ENCODE measurements at places on chromosomes 5 and 9.
A peak's percentile ranks its signal among the peaks of the same experiment; 100 is the strongest.

- DNase-seq = no peak
Observed at GRCh38 chr5:149071756-149072155, 8.9 kb upstream of the SH3TC2 start.

DNA sequence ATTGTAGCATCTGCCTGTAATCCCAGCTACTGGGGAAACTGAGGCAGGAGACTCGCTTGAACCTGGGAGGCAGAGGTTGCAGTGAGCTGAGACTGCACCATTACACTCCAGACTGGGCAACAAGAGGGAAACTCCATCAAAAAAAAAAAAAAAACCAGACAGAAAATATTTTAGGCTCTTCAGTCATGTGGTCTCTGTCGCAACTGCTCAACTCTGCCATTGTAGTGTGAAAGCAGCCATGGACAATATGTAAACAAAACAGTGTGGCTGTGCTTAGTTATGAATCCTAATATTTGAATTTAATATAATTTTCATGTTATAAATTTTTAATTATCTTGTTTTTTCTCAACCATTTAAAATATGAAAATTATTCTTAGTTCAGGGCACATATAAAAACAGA, 38.4 kb downstream of the ZFAND5 start:
- DNase-seq = no peak

DNA sequence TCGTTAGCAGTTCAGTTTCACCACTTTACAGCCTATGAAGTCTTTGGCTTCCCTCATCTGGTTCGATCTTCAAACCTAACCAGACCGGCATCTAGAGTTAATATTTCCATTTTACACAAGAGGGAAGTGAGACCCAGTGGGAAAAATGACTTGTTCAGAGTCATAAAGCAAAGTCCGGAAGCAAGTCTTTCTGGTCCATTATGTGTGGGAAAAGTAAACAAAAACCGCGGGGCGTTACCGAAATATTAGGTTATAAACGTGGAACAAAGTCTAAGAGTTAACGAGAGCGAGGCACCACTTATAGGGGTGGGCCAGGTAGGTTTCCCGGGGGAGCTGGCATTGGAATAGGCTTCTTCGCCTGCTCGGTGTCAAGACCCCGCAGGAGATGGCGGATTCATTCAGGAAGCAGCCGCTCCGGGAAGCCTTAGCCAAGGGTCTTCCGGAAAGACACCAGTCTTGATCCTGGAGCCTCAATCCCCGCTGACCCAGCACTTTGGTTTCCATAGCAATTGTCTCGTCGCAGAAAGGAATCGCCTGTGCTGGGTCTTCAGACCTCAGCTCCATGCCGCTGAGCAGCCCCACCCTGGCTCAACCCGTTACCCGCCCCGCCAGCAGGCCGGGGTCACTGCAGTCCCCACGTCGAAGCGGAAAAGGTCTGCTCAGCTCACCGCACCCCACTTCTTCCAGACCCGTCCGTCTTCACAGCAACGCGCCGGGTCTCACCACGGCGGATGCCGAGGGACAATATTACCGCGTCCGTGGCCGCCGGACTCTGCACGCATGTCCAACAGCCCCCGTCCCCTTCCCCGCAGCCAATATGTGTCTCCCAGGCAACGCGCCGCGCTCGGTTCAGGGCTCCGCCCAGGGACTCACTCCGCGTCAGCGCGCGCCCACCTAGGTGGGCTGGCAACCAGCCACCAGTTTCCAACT, at the start of gene C5orf52:
TSS of gene C5orf52 (plus strand) at position 872 of the 930 bp plus-strand sequence. CDS start 82 bp downstream, outside the sequence.
- DNase-seq = no peak

DNA sequence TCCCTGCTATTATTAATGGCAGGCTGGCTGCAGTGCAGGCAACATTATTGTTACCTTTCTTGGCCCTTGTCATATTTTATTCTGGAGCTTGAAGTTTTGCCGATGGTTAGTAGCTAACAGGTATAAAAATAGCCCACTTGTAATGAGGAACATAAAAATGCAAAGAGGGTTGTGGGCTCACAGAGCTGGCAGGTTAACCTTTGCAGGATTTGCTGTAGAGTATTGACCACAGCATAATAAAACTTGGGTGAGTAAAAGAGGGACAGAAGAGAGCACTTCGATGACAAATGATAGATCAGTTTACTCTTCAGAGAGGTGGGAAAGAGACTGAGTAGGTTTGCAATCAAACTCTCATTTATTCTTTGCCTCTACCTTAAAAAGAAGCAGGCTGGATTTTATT, 49.7 kb upstream of the SGCD start:
- no peak for DNase-seq

DNA sequence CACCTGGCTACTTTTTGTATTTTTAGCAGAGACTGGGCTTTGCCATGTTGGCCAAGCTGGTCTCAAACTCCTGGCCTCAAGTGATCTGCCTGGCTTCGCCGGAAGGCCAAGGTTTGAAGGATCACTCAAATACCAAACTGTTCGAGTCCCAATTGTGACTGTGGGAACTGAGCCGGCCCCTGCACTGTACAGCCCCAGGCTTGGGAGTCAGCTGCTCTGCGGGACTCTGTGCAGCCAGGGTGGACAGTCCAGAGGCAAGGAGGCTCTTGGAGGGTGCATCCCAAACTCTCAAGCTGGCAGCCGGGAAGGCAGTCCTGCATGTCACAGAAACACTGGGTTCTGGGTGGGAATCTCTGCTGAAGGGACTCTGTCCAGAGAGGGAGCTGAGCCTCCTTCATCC, 109.0 kb downstream of the ENTREP1 start:
- DNase-seq = no peak

- DNase-seq = no peak
Observed at GRCh38 chr5:22044229-22044628, 808.9 kb downstream of the CDH12 start.

- DNase-seq = no peak
Observed at GRCh38 chr9:127682351-127683136, 24.2 kb upstream of the CFAP157 start.

DNA sequence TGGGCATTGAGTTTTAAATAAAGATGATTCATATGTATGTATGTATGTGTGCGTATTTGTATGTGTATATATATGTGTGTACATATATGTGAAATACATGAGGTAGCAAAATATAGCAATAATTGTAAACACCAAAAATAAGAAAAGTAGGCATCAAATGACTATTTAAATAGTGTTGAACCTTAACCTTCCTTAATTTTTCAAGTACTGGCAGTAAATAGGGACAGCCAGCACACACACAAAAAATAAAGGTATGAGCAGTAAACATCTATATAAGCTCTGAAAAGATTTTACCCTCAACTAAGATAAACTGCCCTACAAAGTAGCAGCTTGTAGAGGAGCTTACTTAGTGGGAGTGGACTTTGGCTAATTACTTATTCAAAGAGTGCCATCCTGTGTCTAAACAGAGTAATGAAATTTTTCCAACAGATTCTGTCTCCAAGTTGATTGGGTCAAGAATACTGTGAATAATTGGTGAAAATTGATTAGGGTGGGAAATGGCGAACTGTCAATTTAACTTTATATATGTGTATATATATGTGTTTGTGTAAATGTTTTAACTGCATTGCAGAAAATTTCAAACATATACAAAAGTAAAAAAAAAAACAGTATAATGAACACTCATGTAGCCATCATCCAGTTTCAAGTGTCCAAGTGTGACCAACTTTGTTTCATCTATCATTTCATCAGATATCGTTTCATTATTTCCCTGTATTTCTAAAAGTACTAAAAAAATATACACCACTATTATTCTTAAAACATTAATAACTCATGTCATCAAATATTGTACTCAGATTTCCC, 2.0 kb upstream of the ADAMTS6 start:
- peak; percentile 26 for DNase-seq

GRCh38 chr5:95817430-95817829, 5.1 kb downstream of the GLRX start:
- no peak for DNase-seq

- no peak for DNase-seq
Observed at GRCh38 chr5:150583541-150584225, 56.8 kb upstream of the SYNPO start.

DNA sequence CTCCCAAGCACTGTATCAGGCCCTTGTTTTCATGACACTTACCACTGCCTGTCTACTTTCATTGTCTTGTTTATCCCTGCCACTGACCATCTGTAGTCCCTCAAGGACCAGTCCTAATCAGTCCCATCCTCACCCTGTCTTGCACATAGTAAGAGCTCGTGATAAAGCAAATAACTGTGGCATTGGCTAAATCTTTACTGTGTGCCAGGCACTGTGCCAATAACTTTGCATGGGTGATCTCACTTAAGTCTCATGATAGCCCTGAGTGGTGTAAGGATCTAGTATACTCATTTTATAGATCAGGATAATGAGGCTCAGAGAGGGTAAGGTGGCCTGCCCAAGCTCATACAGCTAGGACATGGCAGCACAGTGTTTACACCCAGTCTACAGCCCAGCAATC, 5.6 kb downstream of the CDX1 start:
- no peak for DNase-seq

All from right renal pelvis (tissue), 4 donors.